ENCODE measurements at places on chromosomes 1 and 21.
A peak's percentile ranks its signal among the peaks of the same experiment; 100 is the strongest.

DNA sequence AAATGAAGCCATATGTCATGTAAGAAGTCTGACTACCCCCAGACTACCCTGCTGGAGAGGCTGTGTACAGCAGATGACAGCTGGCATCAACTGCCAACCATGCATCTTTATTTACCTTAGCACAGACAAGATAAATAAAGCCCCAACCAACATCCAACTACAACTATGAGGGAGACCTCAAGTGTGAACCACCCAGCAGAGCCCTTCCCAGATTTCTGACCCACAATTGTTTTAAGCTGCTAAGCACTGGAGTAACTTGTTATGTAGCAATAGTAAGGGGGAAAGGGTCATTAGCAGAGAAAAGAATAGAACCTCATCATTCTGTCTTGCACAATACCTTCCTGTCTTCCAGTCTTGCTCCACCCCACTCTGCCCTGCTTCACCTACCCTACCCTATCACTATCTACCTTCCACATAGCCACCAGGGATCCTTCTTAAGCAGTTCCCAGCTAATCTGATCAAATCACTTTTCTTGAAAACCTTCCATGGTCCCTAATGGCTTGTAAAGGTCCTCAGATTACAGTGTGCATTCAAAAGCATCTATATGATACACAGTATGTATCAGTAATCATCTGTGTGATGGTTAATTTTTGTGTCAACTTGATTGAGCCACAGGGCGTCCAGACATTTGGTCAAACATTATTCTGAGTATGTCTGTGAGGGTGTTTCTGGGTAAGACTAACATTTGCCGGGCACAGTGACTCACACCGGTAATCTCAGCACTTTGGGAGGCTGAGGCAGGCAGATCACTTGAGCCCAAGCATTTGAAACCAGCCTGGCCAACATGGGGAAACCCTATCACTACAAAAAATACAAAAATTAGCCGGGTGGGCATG, 19.6 kb upstream of the RBM15 start:
- no peak for DNase-seq

GRCh38 chr1:236242568-236242967, 39.2 kb downstream of the ERO1B start:
- DNase-seq, result no peak

- no peak for DNase-seq
Observed at GRCh38 chr1:158002022-158002630, 8.7 kb downstream of the KIRREL1 start.

DNA sequence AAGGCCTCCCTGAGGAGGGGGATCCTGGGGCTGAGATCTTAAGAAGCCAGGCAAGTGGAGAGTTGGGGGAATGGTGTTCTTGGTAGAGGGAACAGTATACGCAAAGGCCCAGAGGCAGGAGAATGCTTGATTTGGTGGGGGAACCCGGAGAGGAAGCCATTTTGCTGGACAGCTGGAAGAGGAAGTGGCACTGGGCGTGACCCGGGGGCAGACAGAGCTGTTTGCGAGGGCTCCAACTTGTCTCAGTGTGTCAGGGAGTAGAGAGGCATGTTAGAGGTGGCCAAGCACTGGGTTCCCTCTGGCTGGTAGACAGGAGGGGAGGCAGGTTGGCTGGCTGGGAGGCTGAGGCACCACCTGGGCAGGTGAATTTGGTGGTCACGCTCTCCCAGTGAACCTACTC, 96.3 kb upstream of the ACTL8 start:
- no peak for DNase-seq

DNA sequence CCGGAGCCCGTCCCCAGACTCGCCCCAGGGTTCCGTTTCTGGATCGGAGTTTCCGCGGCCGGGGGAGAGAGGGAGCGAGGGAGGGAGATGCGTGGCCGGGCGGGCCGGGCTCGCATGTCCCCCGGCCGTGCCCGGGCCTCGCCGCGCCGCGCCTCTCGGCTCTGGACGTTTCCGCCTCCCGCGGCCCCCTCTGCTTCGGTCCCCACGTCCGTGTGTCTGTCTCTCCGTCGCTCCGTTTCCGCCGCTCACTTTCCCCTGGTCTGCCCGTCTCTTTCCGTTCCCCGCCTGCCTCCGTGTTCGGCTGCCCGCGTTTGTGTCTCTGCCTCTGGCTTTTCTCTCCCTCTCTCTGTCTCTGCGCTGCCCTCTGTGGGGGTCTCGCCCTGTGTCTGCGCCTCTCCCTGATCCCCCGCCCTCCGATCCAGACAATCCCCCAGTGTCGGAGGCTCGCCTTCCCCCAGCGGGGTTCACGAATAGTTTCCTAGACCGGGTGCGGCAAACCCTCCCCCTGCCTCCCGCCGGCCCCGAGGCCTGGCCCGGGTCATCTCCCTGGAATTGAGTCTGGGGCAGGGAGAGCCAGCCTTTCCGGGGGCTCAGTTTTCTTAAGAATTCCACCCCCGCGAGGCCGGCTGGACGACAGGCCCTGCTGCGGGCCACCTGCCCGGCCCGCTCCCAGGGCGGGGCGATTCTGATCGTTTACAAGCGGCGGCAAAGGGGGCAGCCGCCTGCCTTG, 735 bp downstream of the NBL1 start:
- DNase-seq, result no peak

DNA sequence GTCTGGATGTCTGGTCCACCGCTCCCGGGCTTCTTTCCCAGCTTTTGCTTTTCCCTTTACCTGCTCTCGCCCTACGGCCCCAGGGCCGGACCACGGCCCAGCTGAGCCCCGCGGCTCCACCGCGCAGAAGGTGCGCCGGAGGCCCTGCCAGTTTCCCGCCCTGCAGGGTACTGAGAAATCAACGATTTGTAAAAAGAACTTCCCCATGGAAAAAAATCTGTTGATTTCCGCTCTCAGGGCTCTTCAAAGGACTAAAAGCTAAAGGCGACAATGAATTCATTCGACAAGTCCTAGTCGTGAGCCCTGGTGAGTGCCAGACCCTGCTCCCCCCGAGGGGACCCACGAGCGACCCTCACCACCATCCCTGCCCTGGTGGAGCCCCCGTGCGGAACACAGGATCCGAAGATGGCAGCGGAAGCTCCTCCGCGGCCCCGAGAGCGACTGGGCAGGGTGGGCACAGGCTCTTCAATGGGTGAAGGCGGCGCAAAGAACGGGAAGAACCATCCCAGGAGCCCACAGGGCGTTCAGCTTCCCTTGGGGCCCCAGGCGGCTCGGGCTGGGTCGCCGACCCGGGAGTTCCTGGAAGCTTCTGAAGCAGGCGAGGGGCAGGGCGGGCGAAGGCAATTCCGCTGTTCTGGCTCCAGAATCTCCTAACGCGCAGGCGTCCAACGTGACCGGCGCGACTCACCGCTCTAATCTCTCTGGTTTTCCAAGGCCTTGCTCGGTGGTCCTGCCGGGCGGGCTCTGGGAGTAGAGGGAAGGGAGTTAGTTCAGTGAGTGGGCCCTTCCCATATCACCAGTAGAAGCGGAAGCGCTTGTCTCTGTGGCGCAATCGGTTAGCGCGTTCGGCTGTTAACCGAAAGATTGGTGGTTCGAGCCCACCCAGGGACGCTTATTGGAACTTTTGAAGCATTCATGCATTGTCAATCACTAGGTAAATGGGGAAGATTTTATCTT, 6.6 kb upstream of the RNU1-2 start:
- DNase-seq, result peak; percentile 76

- DNase-seq, result no peak
Observed at GRCh38 chr1:25695771-25696311, 79.2 kb downstream of the MAN1C1 start.

DNA sequence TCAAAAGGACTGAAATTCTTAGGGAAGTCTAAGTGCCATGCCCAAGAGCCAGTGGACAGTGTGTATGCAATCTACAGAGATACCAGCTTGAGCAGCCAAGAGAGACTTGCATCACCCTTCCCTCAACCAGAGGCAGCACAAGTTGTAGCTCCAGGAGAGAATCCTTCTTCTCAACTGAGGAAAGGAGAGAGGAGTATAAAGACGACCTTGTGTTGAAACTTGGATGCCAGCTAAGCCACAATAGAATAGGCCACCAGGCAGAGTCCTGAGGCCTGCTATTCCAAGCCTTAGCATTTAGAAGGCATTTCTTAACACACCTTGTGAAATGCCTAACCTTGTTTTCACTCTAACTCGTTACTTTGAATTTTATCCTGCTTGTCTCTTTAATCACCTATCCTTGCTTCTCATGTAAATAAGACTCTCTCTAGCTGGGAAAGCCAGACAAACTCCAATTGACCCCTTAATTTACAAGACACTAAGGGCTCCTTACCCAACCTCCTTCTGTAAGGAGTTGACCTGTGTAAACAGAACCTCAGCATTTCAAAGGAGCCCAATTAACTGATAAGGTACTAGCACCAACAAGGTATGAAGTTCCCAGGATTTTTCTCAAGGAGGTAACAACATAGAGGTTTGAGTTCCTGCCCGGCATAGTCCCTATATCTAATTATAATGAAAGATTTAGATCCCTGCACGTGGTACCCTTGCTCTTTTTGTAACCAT, 738.8 kb downstream of the AMY1C start:
- no peak for DNase-seq

DNA sequence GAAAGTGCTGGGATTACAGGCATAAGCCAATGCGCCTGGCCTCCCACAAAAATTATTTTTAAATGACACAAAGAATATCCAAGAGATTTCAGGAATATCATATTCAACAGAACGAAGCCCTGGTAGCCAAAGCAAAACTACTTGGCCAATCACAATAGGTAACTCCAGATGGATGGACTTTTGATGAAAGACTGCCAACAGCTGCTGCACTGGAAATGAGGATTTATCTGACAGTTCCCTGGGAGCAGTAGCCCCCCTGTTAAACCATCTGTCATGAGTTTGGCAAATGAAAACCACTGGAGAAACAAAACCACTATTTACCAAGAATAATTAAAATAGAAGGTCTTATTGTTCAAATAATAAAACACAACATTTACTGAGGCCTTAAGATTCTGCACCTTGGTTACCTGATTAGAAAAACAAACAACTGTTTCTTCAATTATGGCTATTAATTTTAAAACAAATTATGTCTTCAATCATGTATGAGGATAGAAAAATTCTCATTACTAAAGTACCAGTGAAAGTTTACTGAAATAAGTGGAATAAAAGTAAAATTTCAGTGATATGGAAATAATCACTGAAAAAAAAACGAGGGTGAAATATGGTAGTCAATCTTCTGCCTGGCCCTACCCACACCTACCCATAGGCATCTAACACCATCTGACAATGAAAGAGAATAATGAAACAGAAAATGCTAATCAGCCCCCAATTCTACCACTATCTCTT, 34.3 kb upstream of the PSMG1 start:
- DNase-seq, result no peak

All from H9 (cell line).